Hematopoietic multipotent progenitor cell treated with erythropoietin and hydrocortisone succinate and interleukin-3 and kit ligand, for 8 days (in vitro differentiated cells): ENCODE measurements at places on chromosomes 11 and 22.

- no peak for DNase-seq
Measured at GRCh38 chr22:38735465-38736256, 20.1 kb downstream of the SUN2 start.

GRCh38 chr11:70244698-70245097 is 25.8 kb upstream of the PPFIA1 start:
- no peak for DNase-seq

- DNase-seq = peak; percentile 70
Measured at GRCh38 chr11:117143390-117143789, 697 bp upstream of the PAFAH1B2 start.

DNA sequence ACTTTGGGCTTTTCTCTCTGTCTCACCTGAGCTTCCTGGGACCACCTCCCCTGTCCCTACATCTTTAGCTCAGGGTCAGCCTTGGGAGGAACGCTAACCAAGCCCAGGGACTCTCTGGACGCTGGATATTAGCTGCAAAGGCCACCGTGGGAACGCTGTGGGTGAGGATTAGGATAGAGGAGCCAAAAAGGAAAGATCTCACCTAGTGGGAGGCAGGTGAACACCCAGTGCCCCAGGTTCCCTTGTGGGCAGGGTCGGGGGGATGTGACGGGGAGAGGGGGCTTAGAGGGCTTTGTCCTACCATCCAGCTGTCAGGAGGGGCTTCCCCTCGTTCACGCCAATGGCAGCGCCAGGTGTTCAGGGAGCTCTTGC is 50.2 kb downstream of the LINC01488 start:
- DNase-seq = no peak

- no peak for DNase-seq
Measured at GRCh38 chr22:41772198-41772597, 28.3 kb upstream of the CCDC134 start.

DNA sequence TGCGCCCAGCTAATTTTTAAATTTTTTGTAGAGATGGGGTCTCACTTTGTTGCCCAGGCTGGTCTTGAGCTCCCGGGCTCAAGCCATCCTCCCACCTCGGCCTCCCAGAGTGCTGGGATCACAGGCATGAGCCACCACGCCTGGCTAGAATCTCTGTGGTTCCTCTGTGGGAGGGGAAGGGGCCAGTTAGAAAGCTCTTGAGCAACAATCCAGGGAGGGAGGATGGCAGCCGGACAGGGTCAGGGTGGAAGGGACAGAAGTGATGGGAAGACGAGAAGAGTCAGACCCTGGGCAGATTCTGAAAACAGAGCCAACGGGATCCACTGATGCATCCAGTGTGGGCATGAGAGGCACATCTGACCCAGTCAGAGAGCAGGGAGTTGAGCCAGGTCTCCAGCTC is 38.9 kb upstream of the MN1 start:
- DNase-seq = no peak

DNA sequence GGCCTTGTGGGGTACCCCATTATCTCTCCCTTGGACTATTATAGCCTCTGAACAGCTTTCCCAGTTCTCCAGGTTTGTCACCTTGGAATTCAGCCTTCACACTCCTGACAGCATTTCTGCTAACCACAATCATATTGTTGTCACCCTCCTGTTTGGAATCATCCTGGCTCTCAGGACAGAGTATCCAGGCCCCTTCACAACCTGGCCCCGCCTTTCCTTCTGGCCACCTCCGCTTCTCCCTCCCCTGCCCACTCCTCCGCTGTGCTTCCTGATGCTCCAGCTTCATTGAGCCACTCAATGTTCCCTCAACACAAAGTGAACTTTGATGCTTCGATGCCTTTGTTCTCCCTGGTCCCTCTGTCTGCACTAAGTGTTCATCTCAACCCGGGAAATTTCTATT is 3.1 kb downstream of the GPR83 start:
- no peak for DNase-seq
